Fibroblast of lung (primary cell): ENCODE measurements at places on chromosomes 3 and 15. TPM values are rescaled to one million over a fixed set of nuclear protein-coding genes. Genes with fewer than 3 reads are reported as not detected.

Gene TTLL13
- total RNA-seq: under 0.01 TPM in 1 of 2 replicates, not detected in the other

Gene HMCES
- total RNA-seq: 11.8 and 12.2 TPM in 2 replicates

DNA sequence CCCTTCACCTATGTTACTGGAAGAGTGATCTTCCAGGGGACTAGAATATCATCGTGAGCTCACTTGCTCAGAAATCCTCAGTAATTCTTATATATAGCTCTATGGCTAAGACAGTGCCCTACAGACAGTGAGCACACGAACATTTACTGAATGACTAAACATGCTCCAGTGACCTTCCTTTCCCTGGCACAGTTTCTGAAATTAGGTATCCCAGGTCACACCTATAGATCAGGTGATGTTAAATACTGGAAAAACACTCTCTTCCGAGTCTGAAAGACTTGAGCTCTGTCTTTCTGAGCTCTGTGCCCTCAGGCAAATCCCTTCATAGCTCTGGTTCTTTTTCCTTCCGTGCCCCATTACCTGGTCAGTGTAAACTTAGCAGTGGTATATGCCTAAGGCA lies 239.4 kb upstream of the LRIG1 start:
- DNase-seq: no peak

Gene SNX22
- 0.17 and 0.26 TPM in 2 replicates for total RNA-seq

GRCh38 chr15:55494931-55495330 lies 13.1 kb downstream of the DNAAF4 start:
- no peak for DNase-seq

Gene GABRR3
- not detected in 2 replicates for total RNA-seq

- peak; percentile 52 for DNase-seq
These were observed 51.0 kb upstream of the SPSB4 start for GRCh38 chr3:141000027-141000663.

DNA sequence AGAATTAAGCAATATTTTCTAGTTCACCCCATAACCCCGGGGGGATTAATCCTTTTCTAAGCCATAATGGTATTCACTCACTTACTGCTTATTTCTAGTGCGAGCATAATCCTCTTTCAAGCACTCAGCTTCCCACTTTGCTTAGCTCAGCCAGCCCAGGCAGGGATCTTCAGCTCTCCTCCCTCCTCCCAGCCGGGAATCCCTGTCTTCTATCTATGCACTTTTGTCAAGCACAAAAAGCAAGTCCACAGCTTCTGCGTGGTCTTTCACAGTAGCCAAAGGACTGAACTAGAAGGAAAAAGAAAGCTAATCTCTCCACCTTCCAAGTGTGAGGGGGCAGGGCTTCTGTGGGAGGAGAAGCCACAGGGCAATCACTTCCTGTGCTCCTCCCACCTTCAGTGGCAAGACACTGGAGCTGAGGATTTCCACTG lies 62.8 kb downstream of the PEX5L start:
- DNase-seq: no peak

GRCh38 chr15:44033894-44034293 lies 161.2 kb downstream of the FRMD5 start:
- peak; percentile 72 for DNase-seq

DNA sequence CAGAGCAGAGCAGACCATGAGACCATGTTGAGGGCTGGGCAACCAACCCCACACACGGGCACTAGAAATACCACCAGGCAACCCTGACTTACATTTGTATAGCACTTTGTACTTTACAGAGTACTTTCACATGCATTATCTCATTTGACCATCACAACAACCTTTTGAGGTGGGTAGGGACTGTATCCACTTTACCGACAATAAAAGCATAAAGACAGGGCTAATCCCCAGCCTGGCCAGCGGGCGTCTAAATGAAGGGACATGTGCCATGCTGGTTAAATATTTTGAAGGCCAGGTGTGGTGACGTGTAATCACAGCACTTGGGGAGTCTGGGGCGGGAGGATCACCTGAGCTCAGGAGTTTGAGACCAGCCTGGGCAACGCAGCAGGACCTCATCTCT lies 23.6 kb downstream of the RASGRP1 start:
- DNase-seq: no peak

Gene FGD5
- total RNA-seq: 0.50 and 1.0 TPM in 2 replicates
